ENCODE measurements at places on chromosomes 7 and 10. TPM values are rescaled to one million over a fixed set of nuclear protein-coding genes. Genes with fewer than 3 reads are reported as not detected.

- DNase-seq = peak; percentile 22
Observed at GRCh38 chr7:148503900-148504487, 86.6 kb upstream of the C7orf33 start.

The CPA2 gene
- polyA plus RNA-seq = not detected

GRCh38 chr7:45435846-45436245, 138.3 kb upstream of the ADCY1 start:
- DNase-seq = peak; percentile 8

DNA sequence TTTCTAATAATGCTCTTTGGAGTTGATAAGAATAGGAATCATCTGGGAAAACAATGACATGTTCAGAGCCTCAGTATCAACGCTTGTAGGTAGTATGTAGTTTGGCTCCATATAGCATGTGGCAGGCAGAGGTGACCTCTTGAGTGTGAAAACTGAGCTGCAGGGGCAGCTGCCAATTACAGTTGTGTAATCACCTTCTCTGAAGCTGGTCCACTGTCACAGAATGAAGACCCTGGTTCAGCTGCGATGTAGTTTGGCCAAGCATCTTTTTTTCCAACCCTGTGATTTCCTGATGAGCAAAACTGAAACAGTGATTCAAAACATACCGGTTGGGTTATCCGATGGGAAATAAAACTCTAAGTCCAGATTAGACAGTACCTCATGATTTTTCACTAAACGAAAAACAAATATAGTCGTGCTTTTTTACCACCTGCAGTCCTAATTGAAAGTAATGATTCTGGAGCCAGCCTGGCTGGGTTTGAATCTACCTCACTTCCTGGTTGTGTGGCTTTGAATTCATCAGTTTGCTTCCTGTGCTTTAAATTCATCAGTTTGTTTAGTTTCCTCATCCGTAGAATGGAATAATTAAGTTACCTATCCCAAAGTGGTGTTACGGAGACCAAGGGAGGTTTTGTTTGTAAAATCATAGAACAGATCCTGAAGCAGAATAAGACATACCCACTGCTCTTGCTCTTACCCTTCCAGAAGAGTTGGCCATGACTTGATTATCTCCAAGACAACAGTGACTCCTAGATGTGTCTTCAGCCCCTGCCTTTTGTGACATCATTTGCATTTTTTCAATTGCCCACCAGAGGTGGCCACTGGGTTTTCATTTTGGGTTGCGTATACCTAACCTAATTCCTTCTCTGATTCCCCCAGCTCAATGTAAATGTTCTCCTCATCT, 87.4 kb downstream of the CELF2 start:
- DNase-seq = no peak

DNA sequence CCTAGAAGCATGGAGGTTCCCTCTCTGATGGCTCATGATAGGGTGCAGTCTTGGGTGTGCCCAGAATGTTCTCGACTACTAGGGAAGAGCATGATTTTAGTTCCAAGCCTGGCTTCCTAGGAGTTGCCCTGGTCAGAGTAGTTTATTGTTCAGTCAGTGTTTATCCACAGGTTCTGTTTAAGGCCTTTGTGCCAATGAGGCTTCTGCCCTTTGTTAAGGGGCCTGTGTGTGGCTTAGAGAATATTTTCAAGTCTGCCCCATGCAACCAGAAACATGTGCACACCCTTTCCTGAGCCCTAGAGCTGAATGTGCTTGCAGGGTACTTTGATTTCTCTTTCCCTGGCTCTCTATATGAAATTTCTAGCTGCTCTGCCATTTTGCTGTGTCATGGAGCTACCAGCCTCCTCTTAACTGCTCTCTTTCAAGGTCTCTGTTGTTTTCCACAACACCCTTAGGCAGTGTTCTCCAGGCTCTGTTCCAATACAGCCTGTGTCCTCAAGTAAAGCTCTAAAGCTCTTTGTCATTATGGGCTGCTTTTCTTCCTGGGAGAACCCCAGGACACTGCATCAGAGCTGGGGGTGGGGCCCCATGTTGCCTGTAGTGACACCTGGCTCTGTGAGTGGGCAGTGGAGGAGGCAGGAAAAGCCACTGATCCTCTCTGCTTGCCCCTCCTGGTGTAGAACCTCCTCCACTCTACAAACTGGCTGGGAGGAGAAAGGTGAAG, 34.1 kb upstream of the TSPAN33 start:
- DNase-seq = peak; percentile 29

DNA sequence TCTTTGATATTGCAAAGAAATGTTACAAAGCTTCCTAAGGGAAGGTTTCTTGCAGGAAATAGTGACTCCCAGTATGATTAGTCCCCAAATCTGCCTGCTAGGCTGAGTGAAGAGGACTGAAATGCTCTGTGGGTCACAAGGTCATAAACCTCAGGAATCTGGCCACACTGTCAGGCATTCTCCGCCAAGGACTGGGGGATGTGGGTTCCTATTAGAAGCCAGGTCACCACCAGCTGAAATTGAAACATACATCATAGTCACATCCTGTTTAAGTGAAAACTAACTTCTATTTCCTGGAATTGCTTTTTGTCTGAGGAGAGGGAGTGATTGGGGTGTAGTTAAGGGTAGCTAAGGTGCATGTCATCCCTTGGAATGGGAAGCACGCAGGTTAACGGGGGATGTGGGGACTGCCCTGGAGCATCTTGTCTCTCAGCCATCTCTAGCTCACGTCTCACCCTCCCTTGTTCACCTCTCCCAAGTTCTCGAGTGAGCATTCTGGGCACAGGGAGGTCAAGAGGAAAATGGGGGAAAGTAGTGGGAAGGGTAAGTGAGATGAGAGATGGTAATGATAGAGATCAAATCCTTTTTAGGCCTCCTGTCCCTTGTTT, 12.0 kb upstream of the GSAP start:
- no peak for DNase-seq

Data from A549 (cell line).